ENCODE measurements at places on chromosomes 7 and 10. TPM values are rescaled to one million over a fixed set of nuclear protein-coding genes. Genes with fewer than 3 reads are reported as not detected.

- no peak for DNase-seq
Measured at GRCh38 chr10:67127441-67127840, 201.6 kb downstream of the LRRTM3 start.

DNA sequence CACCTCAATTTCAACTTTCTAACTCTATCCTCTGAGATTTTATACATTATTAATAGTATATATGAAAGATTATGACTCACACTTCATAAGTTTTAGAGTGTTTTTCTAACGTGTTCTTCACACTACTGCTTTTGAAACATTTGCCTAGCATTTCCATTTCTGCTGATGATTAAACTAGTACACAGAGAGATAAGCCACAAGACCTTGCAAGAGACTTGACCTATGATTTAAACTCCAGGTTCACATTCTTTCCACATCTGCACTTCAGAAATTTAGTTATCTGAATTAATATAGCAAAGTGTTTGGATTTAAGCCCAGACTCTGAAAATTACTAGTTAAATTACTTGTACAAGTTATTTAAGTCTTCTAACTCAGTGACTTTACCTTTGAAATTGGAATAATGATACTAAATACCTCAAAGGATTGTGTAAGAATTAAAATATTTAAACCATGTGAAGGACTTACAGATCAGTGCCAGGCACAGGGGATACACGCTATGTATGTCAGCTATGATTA lies 66.6 kb downstream of the PCLO start:
- DNase-seq, result no peak

GRCh38 chr7:92778972-92779371 lies 57.4 kb downstream of the CDK6 start:
- no peak for DNase-seq

GRCh38 chr7:138285129-138285528 lies 174.9 kb upstream of the TRIM24 start:
- DNase-seq, result no peak

GRCh38 chr10:97404044-97404443 lies 2.9 kb upstream of the RRP12 start:
- DNase-seq, result no peak

GRCh38 chr10:60940446-60940845 lies 3.5 kb downstream of the RHOBTB1 start:
- DNase-seq, result no peak

GRCh38 chr10:72066318-72067284 lies 21.8 kb downstream of the SPOCK2 start:
- DNase-seq, result no peak

- no peak for DNase-seq
Measured at GRCh38 chr7:19932549-19933249, 159.3 kb upstream of the TMEM196 start.

DNA sequence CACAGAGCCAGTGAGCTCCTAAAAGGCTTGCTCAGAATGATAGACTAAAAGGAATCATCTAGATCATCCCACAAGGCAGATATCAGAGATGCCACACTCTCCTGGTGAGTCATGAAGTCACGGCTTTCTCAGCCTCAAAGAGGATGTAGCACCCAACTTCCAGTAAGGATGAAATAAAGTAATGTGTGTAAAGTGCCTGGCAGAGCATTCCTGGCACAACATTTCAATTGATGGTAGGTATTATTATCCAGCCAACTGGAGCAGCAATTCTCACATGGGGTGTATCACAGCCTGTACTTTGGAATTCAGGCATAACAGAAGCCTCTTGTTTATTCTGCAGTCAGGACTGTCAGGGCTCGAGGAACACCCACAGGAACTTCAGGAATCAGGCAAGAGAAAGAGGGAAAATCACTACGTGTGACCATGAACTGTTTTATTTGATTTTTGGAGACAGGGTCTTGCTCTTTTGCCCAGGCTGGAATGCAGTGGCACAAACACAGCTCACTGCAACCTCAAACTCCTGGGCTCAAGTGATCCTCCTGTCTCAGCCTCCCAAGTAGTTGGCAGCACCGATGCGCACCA lies 5.3 kb upstream of the NAT16 start:
- DNase-seq, result no peak

- DNase-seq, result no peak
Measured at GRCh38 chr7:2197436-2198155, 35.1 kb downstream of the MAD1L1 start.

DNA sequence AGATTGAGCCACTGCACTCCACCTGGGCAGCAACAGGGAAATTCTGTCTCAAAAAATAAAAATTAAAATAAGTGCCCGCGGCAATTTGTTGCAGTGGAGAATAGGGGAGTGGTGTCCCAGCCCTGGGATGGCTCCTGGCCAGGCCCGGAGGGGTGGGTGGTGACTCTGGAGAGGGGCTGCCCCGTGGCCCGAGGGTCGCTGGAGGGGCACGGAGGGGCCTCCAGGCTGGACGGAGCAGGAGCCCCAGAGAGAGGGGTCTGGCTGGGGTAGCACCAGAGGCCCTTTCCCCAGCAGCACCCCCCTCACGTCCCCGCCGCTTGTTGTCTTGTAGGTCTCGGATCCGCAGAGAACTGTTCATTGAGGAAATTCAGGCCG lies 38.6 kb upstream of the SH2B2 start:
- no peak for DNase-seq

DNA sequence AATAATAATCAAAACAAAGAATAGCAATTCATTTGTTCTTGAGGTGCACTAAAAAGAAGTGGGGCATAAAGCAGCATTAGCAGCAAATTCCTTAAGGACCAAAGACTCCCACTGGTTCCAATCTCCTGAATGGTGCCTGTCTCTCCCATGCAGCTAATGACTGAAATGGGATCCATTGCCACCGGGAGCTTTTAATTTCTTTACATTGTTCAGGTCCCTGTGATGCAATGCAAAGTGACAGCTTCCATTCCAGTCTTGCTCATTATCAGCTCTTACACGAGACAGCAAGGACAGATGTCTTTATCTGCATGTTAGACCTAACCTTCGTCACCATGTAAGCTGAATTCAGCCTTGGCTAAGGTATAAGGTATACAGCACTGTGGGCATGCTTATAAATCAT lies 148.1 kb downstream of the POU6F2 start:
- no peak for DNase-seq

DNA sequence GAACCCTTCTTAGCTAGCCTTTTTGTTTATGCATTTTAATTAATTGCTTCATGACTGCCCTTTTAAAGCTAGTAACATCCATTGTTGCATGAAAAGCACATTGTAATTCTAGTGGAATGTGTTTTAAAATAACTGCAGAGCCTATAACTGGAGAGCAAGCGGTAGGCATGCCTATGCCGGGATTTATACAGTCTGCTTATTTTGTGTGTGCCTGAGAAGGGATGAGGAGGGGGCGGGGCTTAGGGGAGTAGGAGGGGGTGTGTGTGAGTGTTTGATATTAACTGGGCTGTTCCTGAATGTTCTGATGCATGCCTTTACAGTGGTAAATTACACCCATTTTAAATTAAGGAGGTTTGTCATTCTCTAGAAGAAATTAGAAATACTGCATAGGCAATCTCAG lies 208.1 kb downstream of the TCF7L2 start:
- no peak for DNase-seq

DNA sequence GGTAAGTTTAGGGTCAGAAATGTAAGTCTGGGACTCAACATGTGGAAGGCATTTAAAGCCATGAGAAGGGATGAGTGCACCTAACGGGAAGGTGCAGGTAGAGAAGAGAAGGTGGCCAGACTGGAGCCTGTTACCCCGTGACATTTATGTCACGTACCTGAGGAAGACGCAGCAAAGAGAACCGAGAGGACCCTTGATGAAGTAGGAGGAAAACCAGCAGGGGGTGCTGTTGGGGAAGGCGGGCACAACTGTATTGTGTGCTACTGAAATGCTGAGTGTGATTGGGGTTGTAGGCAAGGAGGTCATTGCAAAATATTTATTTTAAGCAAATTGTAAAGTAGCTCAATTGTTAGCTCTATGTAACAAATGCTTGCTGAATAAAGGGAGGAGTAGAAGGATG lies 338.2 kb upstream of the PRKCQ start:
- DNase-seq, result no peak

DNA sequence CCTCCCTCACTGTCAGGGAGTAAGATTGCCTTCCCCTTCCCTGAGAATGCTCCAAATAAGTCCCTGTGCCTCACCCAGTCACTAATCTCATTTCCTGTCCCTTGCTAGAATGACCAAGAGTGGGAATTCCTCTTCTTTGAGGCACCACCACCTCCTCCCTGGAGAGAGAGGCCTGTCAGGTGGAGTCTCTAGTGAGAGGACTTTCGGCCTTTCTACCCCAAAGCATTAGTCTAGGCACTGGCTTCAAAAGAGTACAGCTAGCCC lies 145.0 kb downstream of the PTPN20 start:
- no peak for DNase-seq

- DNase-seq, result no peak
Measured at GRCh38 chr10:76353237-76353851, 921.9 kb downstream of the LRMDA start.

GRCh38 chr7:132118641-132119040 lies 457.6 kb downstream of the PLXNA4 start:
- no peak for DNase-seq

DNA sequence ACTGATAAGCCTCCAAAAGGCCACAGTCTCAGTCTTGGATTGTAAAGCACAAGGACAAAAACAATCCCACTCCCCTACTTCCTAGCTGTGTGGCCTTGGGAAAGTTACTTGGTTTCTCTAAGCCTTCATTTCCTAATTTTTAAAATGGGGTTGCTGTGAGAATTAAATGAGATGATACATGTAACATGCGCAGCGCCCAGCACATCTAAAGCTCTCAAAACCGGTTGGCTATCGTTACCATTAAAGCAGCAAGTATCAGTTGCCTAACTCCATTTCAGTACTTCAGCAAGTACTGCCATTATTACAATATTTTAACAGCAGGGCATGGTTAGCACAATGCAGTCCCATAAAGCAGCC lies 1.9 kb downstream of the NRCAM start:
- DNase-seq, result no peak

GRCh38 chr10:109067031-109067430 lies 856.3 kb downstream of the XPNPEP1 start:
- DNase-seq, result no peak

DNA sequence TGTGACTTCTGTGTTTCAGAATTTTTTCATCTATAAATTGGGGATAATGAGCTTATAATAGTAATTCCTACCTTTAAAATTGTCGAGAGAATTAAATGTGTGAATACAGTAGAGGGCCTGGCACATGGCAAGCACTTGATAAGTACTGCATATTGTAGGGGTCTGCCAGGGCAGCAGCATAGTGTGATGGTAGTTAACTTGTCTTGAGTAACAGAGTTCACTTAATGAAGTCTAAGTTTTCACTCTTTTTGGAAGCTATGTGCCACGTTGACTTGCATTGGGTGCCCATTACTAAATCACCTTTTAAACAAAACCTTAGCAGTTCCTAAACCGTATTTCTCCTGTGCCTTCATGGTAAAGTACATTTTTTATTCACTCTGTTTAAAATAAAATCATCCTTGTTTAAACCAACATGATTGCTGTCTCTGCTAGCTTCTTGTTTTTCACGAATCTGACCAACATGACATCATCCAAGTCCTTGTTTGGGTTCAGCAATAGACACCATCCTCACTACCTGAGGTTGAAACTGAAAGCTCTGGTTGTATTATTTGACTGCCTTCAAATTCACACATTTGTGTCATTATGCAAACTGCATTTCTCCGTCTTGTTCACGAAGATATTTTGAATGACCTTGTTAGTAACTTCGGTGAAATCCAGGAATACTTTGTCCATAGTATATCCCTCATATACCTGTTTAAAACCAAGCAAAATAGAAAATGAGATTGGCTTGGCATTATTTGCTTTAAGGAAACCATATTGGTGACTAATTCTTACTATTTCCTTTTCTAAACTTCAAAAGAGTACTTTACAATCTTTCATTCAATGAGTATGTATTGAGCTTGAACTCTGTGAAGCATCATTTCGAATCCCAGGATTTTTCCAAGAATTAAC lies 340.2 kb downstream of the SUGCT start:
- DNase-seq, result no peak

DNA sequence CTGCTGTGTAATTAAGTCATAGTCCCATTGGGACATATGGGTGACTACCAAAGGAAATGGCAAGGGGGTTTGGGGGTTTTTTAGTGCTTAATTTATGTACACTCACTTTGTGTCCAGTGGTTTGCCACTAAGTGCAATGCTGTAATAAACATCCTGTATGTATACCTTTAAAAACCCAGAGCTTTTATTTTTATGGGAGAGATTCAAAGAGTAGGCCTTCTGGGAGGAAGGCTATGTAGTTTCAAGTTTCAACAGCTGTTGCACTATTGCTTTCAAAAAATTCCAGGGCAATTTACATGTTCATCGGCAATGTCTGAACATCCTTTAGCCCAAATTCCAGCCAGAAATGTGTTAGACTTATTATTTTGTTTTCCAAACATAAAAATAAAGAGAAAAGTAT lies 744.7 kb downstream of the XPNPEP1 start:
- no peak for DNase-seq

DNA sequence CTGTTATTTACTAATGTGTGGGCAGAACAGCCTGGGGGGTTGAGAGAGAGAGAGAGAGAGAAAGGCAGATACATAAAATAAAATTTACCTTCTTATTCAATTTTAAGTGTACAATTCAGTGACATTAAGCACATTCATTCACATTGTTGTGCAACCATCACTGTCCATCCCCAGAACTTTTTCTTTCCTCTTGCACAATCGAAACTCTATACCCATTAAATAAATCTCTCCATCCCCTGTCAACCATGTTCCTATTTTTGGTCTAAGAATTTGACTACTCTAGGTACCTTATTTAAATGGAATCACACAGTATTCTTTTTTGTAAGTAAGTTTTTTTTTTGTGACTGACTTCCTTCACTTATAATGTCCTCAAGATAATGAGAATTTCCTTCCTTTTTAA lies 181.6 kb downstream of the SND1 start:
- DNase-seq, result no peak

GRCh38 chr10:33743429-33743857 lies 409.0 kb upstream of the NRP1 start:
- DNase-seq, result no peak

GRCh38 chr10:102434394-102435132 lies 2.2 kb upstream of the CUEDC2 start:
- no peak for DNase-seq

- no peak for DNase-seq
Measured at GRCh38 chr7:150738591-150739001, 1.4 kb downstream of the GIMAP5 start.

DNA sequence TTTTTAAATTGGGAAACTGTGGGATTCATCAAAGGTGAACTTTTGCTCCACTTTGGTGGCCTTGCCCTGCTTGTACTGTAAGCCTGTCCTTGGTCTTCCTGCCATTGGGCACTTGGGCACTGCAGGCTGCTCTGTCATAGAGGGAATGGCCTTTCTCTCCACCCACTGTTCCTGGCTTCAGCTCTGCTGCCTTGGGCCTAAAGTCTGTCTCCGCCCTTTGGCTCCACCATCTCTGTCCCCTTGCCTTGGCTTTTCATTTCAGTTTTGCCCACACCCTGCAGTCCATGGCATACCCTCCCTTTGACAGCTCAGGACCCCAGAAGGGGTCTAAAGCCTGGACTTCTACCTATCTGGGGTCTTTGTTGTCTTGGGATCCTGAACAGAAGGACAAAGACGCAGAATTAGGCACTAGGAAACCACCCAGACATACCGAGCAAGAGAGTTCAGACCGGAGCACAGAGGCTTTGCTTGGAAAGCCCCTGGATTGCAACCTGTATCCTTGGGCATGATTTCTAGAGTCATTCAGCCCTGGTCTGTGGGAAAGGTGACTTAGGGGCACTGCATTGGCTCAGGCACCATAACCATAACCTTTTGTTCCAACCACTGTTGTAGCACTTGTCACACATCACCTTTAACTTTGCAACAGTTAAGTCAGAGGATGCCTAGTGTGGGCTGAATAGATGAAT lies 5.2 kb upstream of the ARHGAP22 start:
- no peak for DNase-seq

The NKX1-2 gene
- 0.73 TPM for total RNA-seq

The PNLIPRP2 gene
- not detected for total RNA-seq

The AP1S1 gene
- total RNA-seq, result 29.6 TPM

The RALA gene
- 16.7 TPM for total RNA-seq

The CACNA2D1 gene
- total RNA-seq, result 16.0 TPM
